Body of pancreas (tissue), 4 donors: ENCODE measurements at places on chromosomes 1 and 21.

- no peak for DNase-seq
These were observed 7.1 kb upstream of the NSUN4 start for GRCh38 chr1:46333300-46334029.

DNA sequence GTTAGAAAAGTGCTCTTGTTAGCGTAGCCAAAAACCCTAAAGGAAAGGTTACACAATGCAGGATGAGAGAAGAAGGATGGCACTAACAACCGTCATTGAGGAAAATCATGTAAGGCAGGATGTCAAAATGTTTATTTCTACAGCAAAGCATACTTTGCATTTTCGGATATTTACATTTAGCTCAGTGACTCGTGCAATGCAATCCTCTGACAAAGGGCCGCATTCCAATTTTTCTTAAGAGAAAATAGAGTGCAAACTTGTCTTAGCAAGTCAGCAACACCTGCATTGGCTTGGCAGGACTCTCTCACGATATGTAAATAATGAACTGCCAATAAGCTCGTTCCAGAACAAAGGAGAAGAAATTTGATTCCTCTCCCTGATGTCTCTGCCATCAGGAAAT, 33.3 kb downstream of the TIAM1 start:
- no peak for DNase-seq

DNA sequence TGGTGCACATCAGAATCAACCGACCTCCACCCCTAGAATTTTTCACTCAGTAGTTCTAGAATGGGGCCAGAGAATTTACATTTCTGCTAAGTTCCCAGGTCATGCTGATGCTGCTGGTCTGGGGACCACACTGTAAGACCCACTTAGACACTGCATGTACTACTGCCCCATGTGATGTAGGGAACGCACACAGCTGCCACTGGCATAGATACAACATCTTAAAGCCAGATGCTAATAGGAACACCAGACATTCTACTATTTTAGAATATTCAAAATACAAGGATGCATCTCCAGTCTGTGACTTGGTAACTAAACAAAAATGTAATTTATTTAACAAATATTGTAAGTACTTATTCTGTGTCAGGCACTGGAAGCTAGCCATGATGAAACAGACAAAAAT, 14.1 kb upstream of the ATP1B1 start:
- no peak for DNase-seq

DNA sequence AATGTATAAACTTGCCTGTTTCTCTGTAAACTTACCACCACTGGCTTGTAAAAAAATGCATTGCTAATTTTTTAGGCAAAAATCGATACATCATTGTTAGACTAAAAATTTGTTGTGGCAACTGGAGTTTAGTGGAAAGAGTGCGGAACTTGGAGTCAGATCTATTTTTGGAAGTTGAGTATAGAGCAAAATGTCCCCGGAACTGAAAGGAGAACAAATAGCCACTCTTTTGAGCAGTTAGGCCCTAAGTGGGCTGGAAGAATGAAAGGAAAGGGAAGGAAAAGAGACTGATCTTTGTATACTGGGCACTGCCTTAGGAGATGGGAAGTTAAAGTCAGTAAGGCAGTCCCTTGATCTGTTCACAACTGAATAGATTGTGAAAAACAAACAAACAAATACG, 30.2 kb downstream of the OPTC start:
- no peak for DNase-seq

DNA sequence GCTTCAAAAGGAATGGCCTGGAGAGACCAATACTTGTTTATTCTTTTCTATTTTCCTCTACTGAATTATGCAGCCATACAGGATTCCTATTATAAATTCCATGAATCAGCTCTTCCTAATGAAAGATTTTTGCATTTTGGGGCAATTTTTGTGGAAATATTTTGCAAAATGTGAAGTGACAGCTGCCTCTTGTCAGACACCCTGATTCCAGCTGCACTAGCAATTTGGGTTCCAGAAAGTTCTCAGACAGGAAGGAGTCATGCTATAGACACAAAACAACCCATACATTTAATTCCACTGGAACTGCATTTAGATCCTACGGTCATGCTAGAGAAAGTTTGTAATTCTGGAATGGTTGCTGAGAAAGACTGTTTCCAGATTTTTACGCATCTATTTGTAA, 119.5 kb downstream of the XCL2 start:
- DNase-seq: no peak

GRCh38 chr1:211484755-211485479, 7.0 kb downstream of the RD3 start:
- no peak for DNase-seq

- no peak for DNase-seq
These were observed 8.4 kb upstream of the DEDD start for GRCh38 chr1:161140755-161141400.

DNA sequence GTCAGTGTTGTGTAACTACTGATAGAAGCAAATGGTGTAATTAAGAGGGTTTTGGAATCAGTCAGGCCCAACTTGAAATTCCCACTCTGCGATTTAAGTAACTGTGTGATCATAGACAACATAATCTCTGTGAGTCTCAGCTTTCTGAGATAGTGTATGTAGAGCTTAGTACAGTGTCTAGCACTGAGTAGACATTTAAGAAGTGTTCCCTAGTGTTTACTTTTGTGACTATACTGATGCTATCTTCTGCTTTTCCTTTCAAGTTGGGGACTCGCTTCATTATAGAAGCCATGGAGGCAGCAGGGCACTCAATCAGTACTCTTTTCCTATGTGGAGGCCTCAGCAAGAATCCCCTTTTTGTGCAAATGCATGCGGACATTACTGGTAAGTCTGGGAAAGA, 147.7 kb upstream of the HOOK1 start:
- DNase-seq: no peak

DNA sequence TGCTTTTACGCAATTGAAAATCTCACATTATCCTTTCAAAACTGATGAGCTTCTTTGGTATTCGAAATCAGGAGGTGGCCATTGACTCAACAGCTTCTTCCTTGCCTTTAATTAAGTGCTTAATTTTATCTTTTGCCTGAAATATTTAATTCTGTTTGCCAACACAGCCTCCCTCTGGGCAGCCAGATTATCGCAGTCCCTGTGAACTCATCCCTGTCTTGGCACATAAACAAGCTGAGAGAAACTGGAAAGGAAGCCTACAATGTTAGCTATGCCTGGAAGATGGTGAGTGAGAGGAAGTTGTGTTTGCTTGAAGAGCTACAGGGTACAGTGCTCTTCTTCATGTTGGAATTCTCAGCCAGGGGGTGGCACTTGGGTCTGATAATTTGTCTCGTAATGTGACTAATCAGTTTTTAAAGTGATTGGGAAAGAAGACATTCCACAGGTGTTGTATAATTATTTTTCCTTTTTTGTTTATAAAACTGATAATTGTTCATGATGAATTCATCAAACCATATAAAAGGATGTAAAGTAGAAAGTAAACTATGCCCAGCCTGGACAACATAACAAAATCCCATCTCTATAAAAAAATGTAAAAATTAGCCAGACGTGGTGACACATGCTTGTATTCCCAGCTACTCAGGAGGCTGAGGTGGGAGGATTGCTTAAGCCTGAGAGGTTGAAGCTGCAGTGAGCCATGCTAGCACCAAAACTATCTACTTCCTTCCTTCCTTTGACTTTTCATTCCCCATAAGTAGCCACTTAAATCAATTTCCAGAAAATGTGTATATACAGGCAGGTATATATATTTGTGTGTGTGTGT, 90.1 kb upstream of the RAVER2 start:
- no peak for DNase-seq

DNA sequence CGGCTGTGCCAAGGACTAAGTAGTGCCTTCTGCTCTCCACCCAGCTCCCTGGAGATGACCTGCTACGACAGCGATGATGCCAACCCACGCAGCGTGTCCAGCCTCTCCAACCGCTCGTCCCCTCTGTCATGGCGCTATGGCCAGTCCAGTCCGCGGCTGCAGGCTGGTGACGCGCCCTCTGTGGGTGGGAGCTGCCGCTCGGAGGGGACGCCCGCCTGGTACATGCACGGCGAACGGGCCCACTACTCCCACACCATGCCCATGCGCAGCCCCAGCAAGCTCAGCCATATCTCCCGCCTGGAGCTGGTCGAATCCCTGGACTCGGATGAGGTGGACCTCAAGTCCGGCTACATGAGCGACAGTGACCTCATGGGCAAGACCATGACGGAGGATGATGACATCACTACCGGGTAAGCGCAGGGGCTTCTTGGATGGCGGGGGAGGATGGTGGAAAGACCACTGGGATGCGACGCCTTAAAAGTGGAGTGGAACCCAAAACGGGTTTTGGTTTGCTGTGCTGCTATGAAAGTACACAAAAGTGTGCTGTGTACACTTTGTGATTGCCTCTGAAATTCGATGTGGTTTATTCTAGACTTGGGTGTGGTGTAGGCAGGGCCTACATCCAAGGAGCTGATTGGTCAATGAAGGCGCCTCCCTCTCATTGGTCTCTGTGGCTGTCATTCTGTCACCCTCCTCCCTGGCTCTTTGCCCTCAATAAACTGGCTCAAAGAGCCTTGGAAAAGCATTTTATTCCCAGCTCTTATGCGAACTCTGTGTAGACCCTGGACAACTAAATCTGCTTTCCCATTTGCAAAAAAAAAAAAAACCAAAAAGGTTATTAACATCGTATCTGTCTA, 110.4 kb upstream of the IPO9 start:
- no peak for DNase-seq

GRCh38 chr1:219099307-219099706, 74.4 kb upstream of the LYPLAL1 start:
- DNase-seq: no peak

DNA sequence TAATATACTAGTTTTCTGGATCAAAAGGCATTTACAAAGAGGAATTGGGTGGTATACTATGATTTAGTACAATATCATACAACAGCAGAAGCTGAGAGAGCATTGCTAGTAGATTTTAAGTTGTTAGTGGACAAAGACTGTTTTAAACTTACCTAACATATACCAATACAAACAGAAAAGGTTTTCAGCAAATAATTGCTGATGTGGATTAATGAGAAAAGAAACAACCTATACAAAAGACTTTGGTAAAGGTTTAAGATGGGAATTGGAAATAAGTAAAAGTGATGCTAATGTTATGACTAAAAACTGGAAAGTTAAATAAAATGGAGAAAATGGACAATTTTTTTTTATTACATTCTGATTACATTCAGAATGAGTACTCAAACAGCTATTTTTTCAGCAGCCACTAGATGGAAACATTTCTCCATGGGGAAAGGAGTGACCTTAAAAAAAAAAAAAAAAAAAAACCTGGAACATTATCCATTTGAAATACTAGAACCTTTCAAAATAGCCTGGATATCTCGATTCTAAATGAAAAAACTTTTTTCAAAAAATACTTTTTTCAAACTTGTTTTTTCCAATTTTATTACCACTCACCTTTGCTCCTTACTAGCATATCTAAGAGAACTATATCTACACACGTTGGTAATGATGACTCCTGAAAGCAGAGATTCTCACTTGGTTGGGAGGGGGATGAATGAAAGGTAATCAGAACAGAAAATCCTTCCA, 55.4 kb downstream of the EPRS1 start:
- DNase-seq: no peak

- peak; percentile 5 for DNase-seq
These were observed 97.9 kb downstream of the TRIM11 start for GRCh38 chr1:228308628-228309325.

GRCh38 chr1:41682149-41682548, 197.7 kb upstream of the EDN2 start:
- DNase-seq: no peak

- DNase-seq: no peak
These were observed 67.5 kb downstream of the PLXNA2 start for GRCh38 chr1:208176649-208177048.

DNA sequence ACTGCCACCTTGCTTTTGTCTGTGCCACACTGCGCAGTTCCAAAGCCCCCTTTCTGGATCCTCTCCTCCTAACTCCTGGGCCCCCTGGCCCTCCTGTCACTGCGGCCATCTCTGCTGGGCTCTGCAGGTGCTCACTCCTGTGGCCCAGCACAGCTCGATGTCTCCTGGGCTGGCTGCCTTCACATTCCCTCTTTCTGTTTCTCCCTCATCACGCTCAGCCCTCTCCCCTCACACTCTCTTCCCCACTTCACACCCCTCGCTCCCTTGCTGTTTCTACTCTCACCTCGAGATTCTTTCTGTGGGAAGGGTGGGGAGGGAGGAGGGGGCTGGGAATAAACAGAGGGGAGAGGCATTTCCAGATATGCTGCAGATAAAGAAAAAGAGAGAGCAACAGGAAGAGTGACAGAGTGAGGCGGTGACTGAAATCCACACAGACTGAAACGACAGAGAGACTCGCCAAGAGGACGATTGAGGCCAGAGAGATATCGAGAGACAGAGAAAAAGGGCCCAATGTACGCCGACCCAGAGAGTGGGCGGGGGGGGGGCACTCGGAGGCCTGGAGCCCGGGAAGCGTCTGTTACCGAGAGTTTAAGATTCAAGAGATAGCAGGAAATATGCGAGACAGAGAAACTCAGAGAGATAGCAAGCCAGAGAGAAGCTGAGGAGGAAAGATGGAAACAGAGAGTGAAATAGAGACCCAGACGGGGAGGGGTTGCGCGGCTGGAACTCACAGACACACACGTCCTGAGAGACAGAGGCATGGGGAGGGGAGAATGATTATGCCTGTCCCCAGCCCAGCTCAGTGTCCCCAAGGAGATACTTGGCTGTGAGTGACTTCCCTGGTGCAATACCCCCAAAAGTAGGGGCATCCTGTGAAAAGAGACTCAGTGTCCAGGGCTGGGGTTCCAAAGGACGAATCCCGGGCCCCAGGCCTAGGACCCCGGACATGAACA, 666 bp downstream of the CSF3R start:
- DNase-seq: no peak

DNA sequence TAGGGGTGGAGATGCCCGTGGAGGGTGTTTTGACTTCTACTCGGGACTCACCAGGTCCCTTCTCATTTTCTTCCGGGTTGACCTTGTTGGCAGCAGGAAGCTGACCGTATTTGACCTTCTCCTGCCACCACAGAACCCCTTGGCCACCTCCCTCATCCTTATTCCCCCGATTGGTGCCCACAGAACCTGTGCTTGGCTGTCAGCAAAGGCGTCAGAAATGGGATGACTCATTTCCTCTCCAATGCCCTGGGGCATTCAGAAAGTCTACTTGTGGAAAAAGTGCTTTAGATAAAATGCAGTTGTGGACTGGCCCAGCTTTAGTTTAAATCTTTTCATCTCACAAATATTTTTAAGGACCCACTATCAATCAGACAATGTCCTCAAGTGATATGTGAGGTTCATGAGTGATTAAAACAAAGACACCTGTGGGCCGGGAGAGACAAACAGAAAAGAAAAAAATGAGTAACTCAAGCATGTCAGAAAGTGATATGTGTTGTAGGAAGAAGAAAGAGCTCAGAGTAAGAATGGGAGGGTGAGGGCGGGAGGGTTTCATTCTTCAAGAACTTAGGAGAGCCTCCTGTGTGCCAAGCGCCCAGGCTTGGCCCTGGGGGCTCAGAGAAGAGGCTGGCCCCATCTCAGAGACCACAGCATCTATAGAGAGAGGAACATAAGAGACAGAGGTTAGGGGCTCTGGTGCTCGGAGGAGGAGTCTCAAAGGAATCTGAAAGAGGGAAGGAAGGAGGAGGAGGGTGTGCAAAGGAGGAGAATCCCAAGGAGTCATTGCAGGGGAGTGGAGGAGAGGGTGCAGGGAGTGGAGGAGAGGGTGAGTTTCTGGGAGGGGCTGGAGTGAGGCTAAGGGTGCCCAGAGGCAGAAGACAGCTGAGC, 221.6 kb upstream of the VAMP3 start:
- DNase-seq: no peak

GRCh38 chr1:35929730-35930592, 944 bp upstream of the AGO3 start:
- DNase-seq: peak; percentile 60

- peak; percentile 73 for DNase-seq
These were observed 3.9 kb upstream of the PGLYRP4 start for GRCh38 chr1:153352523-153352922.
